ENCODE measurements at places on chromosomes 5 and 9.

DNA sequence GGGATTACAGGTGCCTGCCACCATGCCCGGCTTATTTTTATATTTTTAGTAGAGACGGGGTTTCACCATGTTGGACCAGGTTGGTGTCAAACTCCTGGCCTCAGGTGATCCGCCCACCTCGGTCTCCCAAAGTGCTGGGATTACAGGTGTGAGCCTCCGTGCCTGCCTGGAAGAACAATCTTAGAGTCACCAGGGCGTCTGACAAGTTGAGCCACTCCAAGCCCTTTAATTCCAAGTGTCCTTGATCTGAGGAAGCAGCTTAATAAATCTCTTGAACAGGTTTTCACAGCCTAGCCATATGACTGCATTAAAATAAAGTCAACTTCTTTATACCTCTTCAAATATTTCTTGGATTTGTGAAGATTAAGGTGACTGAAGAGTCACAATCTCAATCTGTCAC, 31.5 kb downstream of the SLC44A1 start:
- DNase-seq, result no peak

DNA sequence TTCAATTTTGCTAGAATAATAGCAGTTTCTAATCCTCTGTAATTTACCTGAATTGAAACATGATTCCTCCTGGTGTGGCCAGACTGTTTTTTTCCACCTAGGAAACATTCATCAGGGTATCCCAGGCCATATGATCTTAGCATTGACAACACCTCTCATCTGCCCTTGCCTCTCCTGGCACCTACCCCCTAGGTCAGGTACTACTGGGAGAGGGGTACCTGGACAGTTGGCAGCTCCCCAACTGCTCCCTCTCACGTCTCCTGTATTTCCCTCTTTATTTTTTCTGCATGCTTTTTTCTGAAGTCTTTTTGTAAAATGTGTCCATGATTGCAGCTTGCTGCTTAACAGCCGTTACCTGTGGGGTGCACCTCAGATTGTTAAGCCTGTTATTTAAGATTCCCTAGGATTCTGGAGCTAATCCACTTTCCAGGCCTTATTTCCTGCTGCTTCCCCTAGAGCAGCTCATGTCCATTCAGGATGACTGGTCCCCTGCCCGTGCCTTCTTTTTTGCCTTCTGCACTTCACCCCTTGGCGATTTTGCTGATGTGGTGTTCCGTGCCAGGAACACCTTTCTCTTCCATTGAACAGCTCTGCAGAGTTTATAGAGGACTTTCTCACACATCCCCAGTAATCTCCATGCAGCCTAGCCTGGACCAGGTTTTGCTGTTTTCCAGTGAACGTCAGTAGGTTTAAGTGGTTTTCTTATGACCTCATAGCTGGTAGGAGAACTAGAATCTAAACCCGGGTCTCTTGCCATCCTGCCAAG, 33.6 kb downstream of the SNX30 start:
- no peak for DNase-seq

DNA sequence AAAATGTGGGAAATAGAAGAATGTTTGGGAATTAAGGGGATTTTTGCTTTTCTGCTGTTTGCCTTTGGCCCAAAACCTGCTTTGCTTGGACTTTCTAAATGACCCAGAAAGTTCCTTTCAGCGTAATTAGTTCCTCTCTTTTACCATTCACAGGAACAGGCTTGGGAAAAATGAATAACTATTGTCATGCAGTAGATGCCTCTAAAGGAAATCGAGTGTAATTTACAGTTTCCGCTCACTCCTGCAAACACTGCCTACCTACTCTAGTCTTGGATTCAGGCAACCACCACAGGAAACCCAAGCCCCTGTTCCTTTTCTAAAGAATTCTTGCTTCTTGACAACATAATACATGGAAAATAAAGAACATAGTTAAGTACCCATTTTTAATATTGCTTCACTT, 25.0 kb downstream of the TTC23L start:
- DNase-seq, result no peak

GRCh38 chr9:124295159-124295794, 37.5 kb downstream of the NEK6 start:
- no peak for DNase-seq

DNA sequence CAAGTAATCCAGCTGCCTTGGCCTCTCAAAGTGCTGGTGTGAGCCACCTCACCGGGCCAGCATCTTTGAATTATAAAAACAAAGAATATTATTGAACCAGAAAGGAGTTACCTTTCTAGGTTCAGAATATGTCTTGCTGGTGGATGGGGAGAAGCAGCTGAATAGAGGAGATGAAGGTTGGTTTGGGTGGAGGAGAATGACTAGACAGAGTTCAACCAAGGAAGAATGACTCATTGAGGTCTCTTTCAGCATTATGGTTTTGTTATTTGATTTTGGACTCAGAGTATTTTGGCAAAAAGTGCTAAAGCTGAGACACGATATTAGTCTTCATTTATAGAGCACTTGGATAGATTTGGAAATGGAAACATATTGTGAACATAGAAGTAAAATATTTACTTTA, 75.2 kb upstream of the MPDZ start:
- no peak for DNase-seq

- DNase-seq, result no peak
These were observed 4.2 kb upstream of the RASGEF1C start for GRCh38 chr5:180213256-180213600.

- no peak for DNase-seq
These were observed 233.2 kb downstream of the FBXL17 start for GRCh38 chr5:108148715-108149139.

GRCh38 chr9:18502546-18502945, 28.6 kb downstream of the ADAMTSL1 start:
- DNase-seq, result no peak

DNA sequence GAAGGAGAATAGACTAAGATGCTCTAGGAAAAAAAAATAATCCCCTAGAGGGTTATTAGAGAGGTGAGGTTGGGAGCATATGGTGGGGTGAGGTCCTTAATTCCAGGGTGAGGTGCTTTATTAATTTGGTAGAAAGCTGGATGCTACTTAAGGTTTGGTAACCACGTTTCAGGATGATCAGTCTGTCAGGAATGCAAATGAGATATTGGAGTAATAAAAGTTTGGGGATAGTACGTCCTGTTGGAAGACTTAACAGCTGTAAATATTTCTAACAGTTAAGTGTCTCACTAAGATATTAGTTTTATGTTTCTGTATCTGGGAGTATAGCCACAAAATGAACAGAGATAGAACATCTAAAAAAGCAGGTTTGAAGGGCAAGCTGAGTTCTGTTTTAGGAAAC, 578.9 kb downstream of the CETN3 start:
- no peak for DNase-seq

- no peak for DNase-seq
These were observed 280.4 kb downstream of the TMEM167A start for GRCh38 chr5:82796643-82797416.

DNA sequence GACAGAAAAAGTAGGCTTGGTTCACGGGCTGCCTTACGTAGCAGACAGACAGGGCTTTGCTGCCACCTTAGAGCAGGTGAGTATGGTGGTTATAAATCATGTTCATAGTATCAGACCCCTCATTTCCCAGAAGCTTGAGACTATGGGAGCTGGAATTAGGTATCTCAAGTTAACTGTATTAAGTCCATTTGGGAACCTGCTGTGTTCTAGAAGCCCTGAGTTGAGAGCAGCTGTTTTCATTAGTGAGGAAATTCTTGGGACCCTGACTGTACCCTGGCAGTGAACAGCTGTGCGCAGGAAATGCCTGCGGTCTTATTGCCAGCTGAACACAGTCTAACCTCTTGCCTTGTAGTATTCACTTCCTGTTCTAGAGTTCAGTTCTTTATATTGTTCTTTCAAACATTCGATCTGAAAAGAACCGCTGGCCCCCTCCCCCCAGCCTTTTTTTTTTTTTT, 29.8 kb downstream of the UGCG start:
- DNase-seq, result peak; percentile 73

DNA sequence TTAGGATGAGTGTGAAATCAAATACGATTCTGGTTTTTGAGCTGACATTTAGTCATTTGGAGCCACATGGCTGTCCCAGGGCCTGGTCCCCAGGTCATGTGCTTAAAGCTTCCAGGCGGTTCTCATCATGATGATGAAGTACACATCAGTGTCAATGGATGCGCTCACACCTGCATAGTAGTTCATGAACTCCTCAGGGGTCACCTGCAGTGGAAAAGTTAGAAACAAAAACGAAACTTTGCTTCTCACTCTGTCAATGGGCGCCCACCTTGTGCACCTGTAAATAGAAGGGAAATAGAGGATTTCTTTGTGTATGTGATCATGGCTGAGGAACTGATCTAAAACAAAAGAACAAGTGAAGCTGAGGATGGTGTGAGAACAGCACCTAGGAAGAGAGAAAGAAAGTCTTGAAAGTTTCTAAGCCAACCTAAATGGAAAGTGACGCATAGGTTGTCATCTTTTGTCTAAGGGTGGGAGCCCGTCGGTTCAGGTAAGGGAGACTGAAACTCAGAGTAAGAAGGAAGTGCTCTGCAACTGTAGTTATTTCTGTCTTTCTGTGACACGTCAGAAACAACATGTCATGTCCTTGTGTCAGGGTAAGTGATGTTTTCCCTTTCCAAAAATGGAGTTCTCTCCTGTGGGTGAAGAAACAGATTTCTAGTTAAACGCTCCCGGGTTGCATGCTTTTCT, 33.8 kb downstream of the CAPSL start:
- DNase-seq, result no peak

GRCh38 chr5:138264183-138264582, 10.2 kb downstream of the GFRA3 start:
- DNase-seq, result no peak

GRCh38 chr5:179791881-179792611, 1.7 kb upstream of the LTC4S start:
- DNase-seq, result no peak

- no peak for DNase-seq
These were observed 19.5 kb downstream of the BTNL9 start for GRCh38 chr5:181059297-181060230.

- no peak for DNase-seq
These were observed 3.2 kb downstream of the SNX30 start for GRCh38 chr9:112753725-112754124.

DNA sequence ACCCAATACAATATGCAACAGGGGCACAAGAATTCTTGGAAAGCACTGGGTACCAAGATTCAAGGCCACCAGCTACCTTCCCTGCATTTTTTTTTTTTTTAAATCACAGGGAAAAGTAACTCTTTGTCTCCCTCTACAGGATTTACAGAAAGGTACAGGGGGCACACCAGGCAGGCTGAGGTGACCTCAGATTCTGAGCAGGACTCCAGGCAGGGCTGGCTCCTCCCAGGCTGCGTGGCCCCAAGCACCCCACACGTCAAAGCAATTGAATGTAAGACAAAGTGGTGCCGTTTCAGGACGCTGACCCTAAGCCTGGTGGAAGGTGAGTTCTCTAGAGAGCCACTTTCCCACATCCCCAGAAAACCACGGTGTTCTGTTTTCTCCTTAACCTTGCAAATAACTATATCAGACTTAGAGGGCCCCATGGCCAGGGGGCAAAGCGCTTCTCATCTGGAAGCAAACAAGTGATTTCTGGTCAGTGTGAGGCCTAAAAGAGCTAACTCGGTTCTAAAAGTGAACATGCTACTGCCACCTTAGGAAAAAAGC, 222.6 kb downstream of the ROR2 start:
- DNase-seq, result peak; percentile 40

GRCh38 chr5:99076723-99077640, 148.2 kb upstream of the CHD1 start:
- DNase-seq, result no peak

GRCh38 chr5:27474047-27474309, 435.6 kb upstream of the CDH9 start:
- no peak for DNase-seq

GRCh38 chr9:121349009-121349408, 21.0 kb downstream of the STOM start:
- DNase-seq, result no peak

DNA sequence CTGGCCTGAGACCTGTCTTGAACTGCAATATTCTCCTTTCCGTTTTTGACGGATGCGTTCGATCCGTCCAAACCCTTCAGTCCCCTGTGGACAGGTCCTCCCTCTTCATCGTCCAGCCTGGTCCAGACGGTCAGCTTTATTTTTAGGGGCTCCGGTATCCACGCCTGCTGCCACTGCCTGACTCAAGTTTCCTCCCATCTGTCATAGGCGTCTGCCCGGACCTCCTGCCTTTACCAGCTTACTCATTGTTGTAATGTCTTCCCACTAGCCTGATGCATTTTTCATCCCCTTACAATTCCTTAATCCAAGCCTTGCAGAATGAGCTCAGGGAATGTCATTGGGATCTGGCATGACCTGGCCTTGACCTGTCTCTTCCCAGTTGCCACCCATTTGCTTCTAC, 145.8 kb downstream of the TENT4A start:
- DNase-seq, result no peak

- DNase-seq, result no peak
These were observed 708 bp upstream of the CSNK1G3 start for GRCh38 chr5:123511290-123511647.

GRCh38 chr9:101587332-101588043, 7.3 kb downstream of the PPP3R2 start:
- no peak for DNase-seq

DNA sequence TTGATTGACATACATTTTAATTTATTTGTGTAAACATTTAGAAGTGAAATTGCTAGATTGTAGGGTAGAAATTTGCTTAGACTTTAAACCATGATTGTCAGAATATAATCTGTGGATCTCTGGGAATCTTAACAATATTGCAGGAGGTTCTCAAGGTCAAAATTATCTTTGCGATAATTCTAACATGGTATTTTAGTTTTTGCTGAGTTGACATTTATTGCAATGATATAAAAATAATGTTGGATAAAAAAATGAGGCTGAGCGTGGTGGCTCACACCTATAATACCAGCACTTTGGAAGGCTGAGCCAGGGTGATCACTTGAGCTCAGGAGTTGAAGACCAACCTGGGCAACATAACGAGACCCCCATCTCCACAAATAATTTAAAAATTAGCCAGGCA, 70.3 kb upstream of the SGCD start:
- no peak for DNase-seq

DNA sequence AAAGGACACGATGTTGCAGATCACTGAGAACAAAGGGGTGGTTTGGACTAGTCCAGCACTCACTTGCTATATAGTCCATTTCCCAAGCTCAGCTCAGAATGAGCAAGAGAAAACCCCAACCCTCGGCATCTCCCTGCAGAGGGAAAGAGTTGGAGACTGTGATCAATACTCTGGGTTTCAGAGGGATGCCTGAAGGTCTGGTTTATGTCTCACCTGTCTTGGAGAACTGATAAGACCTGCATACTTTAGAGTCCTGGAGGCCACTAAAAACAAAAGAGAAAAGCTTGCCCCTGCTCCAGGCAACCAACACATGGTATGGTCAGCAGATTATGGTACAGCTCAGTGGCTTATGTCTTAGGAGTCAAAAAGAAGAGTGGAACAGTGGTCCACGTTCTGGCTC, 1006.9 kb downstream of the CDH9 start:
- no peak for DNase-seq

Measured in activated CD4-positive, alpha-beta T cell treated with anti-CD3 and anti-CD28 coated beads, Interleukin-2, amount 10 ng/mL, durations not matched to agents 7 days and 5 days (primary cell).